T-helper 9 cell (primary cell): ENCODE measurements at places on chromosomes 4 and X.

DNA sequence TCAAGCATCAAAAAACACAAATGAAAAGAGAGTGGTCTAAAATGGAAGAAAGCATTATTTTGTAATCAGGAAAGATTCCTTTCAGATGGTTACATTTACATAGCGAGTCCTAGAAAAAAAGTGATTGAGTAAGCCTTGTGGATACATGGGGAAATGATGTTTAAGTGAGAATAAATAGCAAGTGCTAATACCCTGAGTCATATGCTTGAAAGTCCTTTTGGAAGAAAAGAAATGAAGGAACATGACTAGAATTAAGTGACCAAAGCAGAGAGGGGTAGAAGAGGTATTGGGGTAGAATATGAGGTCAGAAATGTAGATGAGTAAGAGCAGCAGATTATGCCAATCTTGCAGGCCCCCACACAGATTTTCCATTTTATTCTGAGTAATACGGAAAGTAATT, 814.8 kb upstream of the GRID2 start:
- DNase-seq: no peak

DNA sequence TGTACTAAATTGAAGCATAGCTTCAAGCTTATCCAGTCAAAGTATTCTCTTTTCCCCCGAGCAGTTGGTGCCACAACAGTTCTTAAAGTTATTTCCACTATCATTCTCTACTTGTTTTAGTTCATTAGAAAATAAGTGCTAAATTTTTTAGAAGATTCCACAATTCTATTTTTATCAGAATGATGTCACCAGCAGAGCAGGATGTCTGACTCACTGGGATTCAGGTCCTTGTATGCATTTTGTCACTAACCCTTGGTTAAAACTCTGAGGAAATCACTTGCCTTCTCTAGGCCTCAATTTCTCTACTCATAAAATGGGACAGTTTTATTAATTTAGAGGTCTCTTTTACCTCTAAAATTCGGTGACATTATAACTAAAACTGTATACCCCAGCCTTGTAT, 3.4 kb downstream of the DDX53 start:
- DNase-seq: no peak

DNA sequence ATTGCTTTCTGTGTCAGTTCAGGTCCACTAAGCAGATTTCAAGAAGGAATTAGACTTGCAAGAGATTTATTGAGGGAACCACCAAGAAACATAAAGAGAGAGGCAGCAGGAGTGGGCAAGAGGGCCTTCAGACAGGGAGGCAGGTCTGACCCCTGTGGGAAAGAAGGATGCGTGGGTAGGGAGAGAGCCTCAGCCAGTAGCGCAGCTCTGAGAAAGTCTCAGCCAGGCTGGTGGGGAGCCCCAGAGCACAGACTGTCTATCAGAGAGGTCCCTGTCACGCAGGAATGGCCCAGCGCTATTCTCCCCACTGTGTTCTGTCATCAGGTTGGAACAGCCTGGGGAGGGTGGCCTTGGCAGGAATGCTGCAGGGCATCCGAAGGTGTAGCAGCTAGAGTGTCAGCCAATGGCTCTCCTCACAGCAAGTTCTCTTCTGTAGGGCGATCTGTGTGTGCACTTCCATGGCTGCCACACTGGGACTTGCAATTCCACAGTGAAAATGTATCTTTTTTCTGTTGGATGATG, 48.0 kb downstream of the OTC start:
- DNase-seq: no peak

DNA sequence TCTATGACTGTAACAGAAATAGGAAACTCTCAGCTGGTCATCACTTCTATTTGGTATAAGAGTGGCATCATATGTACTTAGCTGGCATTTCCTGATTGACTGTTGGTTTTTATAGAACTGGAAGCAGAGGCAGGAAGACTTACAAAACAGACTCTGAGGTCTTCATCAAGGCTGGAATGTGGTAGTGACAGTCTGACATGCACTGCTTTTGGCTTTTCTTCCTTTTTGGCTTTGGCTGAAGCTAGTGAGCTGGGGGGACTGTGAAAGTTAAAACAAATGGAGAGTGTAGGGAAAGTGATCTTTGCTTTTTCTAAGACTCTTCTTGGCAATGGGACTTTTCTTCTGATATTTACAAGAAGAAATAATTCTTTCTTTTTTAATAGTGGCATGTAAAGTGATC, 121.1 kb upstream of the SLC4A4 start:
- DNase-seq: no peak

DNA sequence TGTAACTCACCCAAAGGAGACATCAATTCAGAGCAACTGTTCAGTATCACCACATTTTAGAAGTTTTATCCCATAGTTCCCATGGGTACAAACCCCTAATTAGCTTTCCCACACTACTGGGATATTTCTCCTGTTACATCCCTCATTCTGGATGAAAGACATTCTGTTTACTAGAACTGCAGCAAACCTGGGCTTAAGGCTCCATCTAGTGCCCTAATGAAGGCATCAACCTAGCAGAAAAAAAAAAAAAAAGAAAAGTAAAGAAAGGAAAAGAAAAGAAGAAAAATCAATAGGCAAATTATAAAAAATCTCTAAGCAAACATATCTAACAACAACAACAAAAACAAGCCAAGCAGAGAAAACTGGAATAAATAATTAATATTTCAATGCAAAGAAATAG, 133.7 kb upstream of the CPXCR1 start:
- DNase-seq: no peak

DNA sequence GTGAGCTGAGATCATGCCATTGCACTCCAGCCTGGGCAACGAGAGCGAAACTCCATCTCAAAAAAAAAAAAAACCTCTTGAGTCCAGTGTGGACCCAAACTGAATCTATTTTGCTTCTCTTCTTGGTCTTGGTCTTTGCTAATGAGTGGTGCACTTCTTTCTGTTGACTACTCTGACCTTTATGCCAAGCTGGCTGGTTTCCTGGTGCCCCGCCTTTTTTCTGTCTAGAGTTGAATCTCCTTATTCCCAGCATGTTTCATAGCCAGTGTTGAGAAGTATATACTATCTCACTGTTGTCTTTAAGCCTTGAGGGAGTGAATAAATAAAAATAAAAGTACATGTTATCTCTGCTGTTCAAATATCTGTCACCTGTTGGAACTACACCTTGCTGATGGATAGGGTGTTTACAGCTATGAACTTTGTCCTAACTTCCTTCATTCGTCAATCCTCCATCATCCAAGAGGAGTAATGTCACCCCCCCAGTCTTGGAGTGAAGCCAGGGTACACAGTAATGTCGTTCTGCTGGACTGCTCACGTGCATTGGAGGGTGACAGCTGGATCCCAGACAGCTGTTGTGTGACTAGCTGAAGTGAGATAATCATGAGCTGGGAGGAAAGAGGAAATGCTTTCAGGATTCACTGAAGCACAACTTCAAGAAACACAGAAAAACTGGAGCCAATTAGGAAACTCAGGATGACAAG, 99.3 kb upstream of the PRKG2 start:
- DNase-seq: no peak

DNA sequence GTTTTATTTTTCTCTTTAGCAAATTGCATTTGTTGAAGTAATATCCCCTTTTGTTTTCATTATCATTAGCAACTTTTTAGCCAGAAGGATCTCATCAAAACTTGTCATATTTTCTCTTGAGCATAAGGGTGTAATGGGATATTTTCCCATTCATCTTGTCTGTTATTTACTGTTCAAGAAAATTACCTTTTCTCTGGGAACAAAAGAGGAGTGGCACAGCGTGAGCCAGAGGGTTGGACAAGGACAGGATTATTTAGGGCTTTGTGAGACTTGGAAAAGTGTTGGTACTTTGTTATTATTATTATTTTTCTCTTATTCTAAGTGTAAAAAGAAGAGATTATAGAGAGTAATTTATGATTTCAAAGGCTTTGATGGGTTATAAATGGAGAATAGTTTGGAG, 135.9 kb downstream of the PRKX start:
- no peak for DNase-seq

- no peak for DNase-seq
These were observed 38.1 kb upstream of the GJB1 start for GRCh38 chrX:71184803-71185495.

DNA sequence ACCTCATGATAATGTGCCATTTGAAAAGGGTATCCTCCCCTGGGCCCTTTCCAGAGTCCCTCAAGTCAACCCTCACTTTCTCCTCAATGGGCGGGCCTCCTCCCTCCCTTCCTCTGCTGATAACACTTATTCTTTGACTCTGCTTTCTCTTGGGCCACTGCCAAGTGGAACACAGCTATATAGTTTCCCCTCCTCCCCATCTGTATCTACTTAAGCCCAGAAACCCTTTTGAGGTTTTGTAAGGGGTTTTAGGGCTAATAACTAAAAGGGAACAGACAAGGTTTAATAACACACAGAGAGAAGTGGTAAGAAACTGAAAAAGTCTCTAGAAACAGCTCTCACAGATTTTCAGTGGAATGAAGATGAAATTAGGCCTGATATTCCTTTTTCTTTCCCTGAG, 116.7 kb downstream of the GPC3 start:
- no peak for DNase-seq

GRCh38 chr4:129167640-129168260, 71.8 kb downstream of the C4orf33 start:
- no peak for DNase-seq

DNA sequence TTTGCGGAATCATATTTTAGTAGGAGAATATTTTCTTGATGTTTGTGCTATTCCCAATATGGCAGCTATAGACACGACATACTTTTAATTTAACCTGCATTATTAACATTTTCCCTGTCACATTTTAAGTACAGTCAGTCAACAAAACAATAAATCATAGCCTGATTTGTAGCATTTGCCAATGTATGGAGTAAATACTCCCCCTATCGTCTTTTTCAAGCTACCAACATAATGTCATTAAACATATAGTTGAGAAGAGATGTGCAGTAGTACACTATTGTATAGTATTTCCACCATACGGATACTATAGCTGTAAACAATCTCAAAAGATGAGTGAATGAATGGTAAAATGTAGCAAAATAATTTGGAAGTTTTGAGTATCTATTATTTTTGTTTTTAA, 303.7 kb upstream of the MAGEB2 start:
- no peak for DNase-seq

DNA sequence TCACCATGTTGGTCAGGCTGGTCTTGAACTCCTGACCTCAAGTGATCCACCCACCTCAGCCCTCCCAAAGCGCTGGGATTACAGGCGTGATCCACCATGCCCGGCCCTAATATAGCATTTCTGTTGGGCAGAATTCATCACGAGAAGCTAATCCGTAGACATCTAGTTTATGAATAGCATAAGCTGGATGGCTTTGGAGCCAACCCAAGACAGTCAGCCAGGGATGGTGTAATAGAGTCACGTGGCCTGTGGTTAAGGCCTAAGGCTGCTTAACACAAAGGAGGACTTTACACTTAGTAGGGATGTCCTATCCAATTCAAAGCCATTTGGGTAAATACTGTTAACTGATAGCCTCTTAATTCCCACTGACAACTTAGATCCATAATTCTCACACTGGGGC, 173.6 kb downstream of the RAP1GDS1 start:
- DNase-seq: no peak

DNA sequence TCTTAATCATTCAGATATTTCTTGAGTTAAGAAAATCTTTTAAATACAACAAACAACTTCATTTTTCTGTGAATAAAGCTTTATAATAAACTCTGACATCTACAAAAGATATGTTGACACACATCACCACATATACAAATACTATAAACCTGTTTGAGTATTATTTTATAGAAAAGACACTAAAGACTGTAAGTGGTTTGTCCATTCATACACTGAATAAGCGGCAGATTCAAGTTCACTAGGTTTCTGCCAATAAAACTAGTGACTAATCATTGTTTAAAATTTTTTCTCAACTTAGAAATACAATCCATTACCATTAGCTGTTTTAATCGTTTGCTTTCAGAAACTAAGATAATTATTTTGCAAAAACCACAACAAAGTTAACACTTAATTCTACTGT, 1900.0 kb downstream of the C4orf33 start:
- no peak for DNase-seq
